ENCODE measurements at places on chromosomes 5 and 9.

- DNase-seq: no peak
Measured at GRCh38 chr5:85484982-85485574, 1100.4 kb upstream of the EDIL3 start.

GRCh38 chr9:69121155-69122081 is 52.7 kb upstream of the TJP2 start:
- DNase-seq: peak; percentile 59

GRCh38 chr5:71924980-71925379 is 182.3 kb upstream of the MAP1B start:
- DNase-seq: no peak

DNA sequence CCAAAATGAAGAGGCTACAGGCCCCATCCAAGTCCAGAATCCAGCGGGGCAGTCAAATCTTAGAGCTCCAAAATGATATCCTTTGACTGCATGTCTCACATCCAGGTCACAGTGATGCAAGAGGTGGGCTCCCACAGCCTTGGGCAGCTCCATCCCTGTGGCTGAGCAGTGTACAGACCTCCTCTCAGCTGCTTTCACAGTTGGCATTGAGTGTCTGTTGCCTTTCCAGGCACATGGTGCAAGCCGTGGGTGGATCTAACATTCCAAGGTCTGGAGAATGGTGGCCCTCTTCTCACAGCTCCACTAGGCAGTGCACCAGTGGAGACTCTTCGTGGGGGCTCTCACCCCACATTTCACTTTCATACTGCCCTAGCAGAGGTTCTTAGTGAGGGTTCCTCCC is 120.7 kb downstream of the GIN1 start:
- DNase-seq: no peak

DNA sequence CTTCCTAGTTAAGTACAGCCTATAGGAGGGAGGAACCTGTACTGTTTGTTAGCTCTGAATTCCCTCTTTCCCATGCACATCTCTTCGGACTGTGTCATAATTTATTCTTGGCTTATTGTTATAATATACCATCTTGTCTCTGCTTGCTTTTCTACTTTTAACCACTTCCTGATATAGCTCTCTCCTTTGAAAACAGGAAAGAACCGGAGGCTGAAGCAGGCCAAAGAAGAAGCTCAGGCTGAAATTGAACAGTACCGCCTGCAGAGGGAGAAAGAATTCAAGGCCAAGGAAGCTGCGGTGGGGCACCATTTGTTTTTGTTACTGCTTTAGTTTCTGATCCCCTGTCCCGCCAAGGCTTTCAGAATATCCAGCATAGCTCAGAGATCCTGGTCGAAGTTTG is 4.8 kb downstream of the ATP6V1G1 start:
- DNase-seq: no peak

DNA sequence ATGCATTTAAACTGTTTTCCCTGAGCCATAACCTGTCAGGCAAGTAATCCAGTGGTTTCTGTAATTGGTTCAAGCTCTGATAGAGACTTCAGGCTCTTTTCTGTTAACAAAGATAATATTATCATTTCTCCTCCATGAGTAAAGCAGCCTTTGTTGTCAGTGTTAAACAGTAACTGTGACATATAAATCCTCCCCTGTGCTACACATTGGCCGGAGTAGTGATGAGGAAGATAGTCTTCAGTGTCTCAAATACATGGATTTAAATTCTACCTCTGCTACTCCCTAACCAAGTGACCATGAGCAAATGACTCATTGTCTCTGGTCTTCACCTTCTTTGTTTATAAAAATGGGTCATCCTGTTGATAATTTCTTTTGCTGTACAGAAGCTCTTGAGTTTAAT is 615.5 kb upstream of the CHD1 start:
- no peak for DNase-seq

- no peak for DNase-seq
Measured at GRCh38 chr9:82668689-82669199, 394.2 kb downstream of the RASEF start.

GRCh38 chr5:86666981-86667380 is 49.2 kb downstream of the COX7C start:
- no peak for DNase-seq

- DNase-seq: no peak
Measured at GRCh38 chr9:14062586-14063221, 251.2 kb downstream of the NFIB start.

- DNase-seq: no peak
Measured at GRCh38 chr9:133942206-133942975, 49.7 kb downstream of the VAV2 start.

- DNase-seq: no peak
Measured at GRCh38 chr9:12684974-12685373, 8.2 kb upstream of the TYRP1 start.

DNA sequence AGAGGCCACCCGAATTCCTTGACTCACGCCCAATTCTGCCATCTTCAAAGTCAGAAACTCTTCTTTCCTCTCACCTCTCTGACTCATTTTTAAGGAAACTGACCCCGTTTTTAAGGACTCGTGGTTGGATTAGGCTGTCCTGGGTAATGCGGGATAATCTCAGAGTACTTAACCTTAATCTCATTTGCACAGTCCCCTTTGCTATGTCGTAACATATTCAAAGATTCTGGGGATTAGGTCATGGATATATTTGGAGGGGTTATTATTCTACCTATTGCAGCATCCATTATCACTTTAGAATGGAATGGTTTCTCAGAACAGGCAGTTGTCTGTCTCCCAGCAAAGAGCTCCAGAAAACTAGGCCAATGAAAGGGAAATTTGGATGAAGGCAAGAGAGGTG is 80.8 kb upstream of the IL12B start:
- DNase-seq: no peak

DNA sequence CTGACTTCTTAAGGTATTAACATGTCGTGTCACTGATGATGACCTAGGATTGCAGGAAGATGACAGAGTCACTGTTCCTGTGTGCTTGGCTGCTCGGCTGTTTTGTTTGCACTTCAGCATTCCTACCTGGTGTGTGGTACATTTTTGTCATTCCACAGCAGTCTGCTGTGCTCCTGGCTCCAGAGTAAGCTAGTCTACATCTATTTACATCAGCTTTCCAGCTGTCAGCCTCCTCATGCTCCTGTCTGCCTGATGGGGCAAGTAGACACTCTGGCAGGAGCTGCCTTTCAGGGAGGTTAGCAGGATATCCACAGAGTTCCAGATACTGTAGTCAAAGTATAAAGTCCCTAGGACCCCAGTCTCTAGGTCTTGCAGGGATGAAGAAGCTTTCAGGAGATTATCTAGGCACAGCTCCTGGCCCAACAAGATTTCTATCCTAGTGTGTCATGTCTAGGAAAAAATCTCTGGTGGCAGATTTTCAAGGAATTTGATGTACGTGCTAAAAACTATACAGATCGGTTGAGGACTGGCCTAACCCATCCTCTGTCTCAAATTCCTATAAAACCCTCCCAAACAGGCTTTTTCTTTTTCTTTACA is 28.4 kb downstream of the RUSC2 start:
- no peak for DNase-seq

- DNase-seq: no peak
Measured at GRCh38 chr5:172075656-172076055, 69.2 kb upstream of the FBXW11 start.

DNA sequence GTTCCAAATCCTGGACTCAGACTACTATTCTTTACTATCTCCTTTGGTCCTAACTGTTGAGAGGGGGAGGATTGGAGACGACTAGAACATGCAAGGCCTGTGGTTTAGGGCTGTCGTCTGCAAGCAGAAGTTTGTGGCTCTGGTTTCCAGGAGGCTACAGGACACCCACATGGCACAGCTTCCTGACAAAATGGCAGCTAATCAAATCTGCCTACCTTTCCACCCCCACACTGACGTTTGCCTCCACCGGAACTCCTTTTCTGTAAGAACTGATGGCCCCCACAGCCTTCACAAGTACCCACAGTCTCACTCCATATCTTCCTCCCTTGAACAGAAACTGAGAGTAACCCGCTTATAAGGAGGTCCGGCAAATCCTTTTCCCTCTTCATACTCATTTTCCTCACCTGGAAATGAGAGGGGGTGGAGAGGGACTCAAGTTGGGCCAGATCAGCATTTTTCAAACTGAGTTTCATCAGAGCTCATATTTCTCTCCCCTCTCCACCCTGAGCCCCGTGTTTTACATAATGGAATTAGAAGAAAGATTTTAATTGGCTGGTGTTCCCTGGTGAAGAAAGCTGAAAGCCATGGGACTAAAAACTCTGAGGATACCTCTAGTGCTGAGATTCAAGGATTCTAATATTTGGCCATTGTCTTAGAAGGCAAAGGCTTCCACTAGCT is 5.2 kb downstream of the SLC31A2 start:
- DNase-seq: no peak

DNA sequence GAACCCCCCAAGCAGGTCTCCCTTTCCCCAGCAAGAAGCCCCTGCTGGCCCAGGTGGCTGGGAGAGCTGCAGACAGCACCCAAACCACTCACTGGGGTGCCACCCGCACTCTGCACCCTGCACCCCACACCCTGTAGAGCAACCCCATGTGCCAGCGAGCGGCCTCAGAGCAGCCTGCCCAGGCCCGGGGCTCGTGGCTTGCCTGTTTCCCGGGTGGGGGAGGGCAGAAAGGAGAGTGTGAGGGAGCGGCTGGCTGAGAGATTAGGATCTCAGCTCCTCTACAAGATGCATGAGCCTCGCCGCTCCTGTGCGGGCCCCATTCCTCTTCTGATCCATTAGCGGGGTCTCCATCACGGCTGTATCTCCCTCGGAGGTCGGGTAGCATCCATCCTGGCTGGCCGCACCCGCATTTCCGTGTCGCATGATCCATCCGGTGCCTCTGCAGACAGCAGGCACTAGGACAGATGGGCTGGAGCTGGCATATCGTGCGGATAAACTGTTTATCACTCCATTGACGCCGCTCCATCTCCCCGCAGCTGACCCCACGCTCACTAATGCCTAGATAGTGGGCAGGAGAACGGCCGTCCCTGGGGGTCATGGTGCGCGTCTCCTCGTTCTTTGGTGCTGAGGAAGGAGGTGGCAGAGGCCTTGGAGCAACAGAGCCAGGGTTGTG is 54.4 kb downstream of the MRPL36 start:
- DNase-seq: no peak

DNA sequence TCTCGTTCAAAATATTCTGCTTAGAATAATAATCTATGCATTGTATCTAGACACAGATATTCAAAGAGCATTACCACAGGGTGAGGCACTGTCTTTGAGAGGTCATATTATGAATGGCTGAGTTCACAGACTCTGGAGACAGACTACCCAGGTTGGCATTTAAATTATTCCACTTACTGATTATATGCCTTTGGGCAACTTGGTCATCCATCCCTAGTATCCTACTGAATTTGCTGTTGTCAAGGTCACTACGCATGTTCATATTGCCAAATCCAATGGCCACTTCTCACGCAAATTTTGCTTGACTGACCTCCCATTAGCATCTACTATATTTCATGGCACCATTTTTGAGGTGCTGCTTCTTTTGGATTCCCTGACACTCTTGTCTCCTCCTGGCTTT is 498.6 kb upstream of the TLE4 start:
- no peak for DNase-seq
